CD4-positive, alpha-beta T cell treated with Interleukin-21 for 1 hour (primary cell): ENCODE measurements at places on chromosomes 16 and 17.

GRCh38 chr16:58125781-58126335 is 3.3 kb downstream of the CFAP20 start:
- DNase-seq = no peak

DNA sequence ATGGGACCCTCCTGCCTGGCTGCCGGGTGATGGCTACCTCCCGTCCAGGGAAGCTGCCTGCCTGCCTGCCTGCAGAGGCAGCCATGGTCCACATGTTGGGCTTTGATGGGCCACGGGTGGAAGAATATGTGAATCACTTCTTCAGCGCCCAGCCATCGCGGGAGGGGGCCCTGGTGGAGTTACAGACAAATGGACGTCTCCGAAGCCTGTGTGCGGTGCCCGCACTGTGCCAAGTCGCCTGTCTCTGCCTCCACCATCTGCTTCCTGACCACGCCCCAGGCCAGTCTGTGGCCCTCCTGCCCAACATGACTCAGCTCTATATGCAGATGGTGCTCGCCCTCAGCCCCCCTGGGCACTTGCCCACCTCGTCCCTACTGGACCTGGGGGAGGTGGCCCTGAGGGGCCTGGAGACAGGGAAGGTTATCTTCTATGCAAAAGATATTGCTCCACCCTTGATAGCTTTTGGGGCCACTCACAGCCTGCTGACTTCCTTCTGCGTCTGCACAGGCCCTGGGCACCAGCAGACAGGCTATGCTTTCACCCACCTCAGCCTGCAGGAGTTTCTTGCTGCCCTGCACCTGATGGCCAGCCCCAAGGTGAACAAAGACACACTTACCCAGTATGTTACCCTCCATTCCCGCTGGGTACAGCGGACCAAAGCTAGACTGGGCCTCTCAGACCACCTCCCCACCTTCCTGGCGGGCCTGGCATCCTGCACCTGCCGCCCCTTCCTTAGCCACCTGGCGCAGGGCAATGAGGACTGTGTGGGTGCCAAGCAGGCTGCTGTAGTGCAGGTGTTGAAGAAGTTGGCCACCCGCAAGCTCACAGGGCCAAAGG is 36.8 kb downstream of the NLRC5 start:
- no peak for DNase-seq

- no peak for DNase-seq
These were observed 110.4 kb upstream of the HAS3 start for GRCh38 chr16:68995011-68995504.

DNA sequence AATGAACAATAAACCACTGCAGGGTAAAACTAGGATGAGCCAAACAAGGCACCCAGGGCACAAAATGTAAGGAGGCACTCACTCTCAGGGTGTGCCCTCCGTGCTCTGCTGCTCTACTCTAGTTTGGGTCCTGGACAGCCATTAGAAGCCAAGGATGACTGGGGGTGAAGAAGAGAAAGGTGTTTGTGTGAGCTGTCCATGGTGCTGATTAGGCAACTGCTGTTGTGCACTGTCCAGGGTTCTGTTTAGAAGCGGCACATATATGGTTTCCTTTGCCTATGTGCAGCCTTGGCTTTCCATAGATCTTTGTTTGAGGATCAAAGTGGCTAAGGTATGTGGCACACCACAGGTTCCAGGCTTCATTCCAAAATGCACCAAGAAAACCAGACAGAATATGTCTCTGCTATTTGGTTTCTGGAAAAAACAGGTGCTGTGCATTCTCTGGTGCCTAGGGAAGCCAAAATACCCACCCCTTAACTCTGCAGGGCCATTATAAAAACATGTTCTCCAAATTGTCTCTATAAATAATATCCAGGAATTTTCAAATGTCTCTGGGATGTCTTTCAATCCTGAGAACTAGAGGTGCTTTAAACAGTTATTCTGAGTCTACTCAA is 123.5 kb downstream of the CBLN1 start:
- DNase-seq = no peak

DNA sequence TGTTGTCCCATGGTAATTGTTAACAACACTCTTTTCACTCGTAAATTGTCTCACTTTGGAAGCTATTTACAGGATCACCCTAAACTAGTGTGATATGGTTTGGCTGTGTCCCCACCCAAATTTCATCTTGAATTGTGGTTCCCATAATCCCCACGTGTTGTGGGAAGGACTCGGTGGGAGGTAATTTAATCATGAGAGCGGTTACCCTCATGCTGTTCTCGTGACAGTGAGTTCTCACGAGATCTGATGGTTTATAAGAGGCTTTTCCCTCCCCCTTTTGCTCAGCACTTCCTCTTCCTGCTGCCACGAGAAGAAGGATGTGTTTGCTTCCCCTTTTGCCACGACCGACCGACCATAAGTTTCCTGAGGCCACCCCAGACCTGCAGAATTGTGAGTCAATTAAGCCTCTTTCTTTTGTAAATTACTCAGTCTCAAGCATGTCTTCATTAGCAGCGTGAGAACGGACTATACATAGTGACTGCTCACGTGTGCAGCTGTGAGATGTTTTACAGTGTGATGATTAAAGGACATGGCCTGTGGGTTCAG is 34.4 kb downstream of the DNAH3 start:
- peak; percentile 5 for DNase-seq

GRCh38 chr17:9862220-9862619 is 36.5 kb downstream of the GLP2R start:
- no peak for DNase-seq

- DNase-seq = no peak
These were observed 66.9 kb upstream of the RCVRN start for GRCh38 chr17:9971991-9972390.

- DNase-seq = no peak
These were observed 3.3 kb upstream of the CLTC start for GRCh38 chr17:59616253-59616920.

DNA sequence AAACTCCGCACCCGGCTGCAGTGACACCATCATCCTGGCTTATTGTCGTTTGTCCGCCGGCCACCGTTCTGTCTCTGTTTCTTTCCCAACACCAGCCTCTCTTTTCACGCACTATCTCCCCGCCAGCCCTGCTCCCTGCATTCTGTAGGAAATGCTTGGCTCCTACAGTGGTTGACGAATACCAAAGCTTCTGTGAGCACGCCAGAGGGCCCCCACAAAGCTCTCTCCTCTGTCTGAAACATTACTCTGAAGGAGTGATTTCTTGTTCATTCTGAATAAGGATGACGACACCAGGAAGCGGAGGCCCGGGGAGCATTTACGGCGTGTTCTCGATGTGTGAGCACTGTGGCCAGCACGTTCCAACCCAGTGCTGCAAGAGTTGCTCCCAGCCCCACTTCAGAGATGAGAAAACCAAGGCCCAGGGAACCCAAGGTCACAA is 58.8 kb downstream of the ADCY9 start:
- DNase-seq = no peak

GRCh38 chr16:56424791-56425438 is 430 bp downstream of the AMFR start:
- DNase-seq = peak; percentile 41
